Effector memory CD4-positive, alpha-beta T cell (primary cell): ENCODE measurements at places on chromosomes 4 and X.

DNA sequence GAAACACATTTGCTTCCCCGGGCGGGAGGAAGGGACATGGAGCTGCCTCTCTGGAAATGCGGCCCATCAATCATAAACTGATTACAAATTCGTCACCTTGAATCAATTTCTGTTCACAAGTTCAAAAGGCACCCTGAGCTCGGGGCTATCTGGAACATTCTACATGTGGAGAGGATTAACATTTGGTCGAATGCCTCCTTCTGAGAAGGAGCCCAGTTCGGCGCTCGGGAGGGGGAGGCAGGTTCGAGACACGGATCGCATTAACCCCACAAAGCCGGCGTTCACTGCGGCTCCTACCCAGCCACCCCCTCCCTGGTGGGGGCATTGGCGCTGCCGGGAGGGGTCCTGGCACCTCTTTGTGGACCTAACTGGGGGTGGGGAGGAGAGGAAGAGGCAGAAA, 108.0 kb downstream of the CPZ start:
- H3K27ac ChIP-seq: no peak overlapping the region
- DNase-seq: no peak
- no peak overlapping the region for H3K4me3 ChIP-seq
- H3K27me3 ChIP-seq: no peaks in the 10 kb centered on the region
- no peaks in the 10 kb centered on the region for H3K36me3 ChIP-seq

- peaks cover 10% of the 10 kb centered on the region for H3K4me1 ChIP-seq
- no peaks in the 10 kb centered on the region for H3K27me3 ChIP-seq
- no peak overlapping the region for H3K27ac ChIP-seq
- DNase-seq: no peak
Measured at GRCh38 chrX:45775468-45775867, 574.8 kb upstream of the DIPK2B start.

- H3K4me3 ChIP-seq: peak overlapping the region; percentile 5
- H3K27me3 ChIP-seq: no peaks in the 10 kb centered on the region
- peak; percentile 64 for DNase-seq
- peak overlapping the region; percentile 97 for H3K27ac ChIP-seq
Measured at GRCh38 chrX:13087322-13088155, 43.1 kb upstream of the FAM9C start.

DNA sequence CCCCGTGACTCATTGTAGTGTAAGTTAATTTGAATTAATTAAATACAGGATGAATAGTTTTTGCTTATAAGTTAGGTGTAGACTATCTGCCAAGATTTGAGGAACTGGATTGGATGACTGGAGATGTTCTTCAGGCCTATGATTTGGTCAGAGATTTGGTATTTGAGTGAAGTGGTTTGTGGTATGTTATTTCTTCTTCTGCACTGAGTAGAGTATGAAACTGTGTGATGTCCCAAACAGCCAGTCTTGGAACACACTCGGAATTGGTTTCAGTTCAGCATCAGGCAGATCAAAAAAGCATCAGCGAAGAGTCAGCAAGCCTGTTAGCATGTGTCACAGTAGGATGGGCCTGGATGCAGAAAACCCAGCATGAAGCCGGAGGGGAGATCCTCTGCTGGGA, 294.1 kb downstream of the ARHGAP10 start:
- H3K27me3 ChIP-seq: no peaks in the 10 kb centered on the region
- H3K4me1 ChIP-seq: no peaks in the 10 kb centered on the region
- H3K36me3 ChIP-seq: no peaks in the 10 kb centered on the region
- DNase-seq: no peak

DNA sequence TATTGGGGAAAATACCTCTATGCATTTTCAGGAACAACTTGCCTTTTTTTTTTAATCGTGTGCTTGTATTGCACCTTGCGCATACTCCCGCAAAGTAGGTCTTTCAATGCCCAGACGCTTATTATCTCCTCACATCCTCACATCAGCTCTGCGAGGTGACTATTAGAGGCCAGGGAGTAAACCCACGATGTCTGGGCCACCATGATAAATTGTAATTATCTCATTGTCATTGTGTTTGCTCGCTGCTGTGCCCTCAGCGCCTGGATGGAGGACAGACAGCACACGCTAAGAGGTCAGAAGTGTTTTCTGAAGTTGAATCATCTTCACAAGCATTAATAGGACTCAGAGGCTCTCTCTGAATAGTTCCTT, 1.0 kb upstream of the RELL1 start:
- H3K36me3 ChIP-seq: no peaks in the 10 kb centered on the region
- DNase-seq: no peak
- no peaks in the 10 kb centered on the region for H3K27me3 ChIP-seq

- H3K4me3 ChIP-seq: no peak overlapping the region
- H3K4me1 ChIP-seq: no peaks in the 10 kb centered on the region
- H3K27me3 ChIP-seq: no peaks in the 10 kb centered on the region
- no peak overlapping the region for H3K27ac ChIP-seq
- no peak for DNase-seq
Measured at GRCh38 chr4:152663203-152664066, 16.4 kb downstream of the TMEM154 start.

DNA sequence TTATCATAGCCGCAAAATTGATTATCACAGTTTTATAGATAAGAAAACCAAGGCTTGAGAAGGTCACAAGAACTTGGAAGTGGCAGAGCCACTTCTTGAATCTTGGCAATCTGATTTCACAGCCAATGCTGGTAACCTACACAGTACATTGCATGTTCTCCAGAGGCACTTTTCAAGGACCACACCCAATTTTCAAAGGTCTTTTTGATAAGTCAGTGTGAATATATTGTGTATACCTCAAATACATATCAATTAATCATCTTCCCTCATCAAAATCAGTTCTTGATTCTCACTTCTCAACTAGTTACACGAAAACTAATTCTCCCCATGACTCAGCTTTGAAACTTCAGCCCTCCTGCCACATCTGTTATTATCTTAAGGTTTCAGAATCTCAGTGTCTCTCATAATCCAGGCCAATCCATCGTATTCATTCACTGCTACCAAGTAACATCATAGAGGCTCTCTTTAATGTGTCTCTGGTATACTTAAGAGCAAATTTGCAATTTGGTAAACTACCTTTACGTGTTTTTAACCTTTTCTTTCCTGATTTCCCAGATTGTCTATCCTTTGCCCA, 16.8 kb downstream of the CAMK2D start:
- no peaks in the 10 kb centered on the region for H3K36me3 ChIP-seq
- no peak overlapping the region for H3K4me3 ChIP-seq
- H3K27me3 ChIP-seq: no peaks in the 10 kb centered on the region
- H3K27ac ChIP-seq: no peak overlapping the region
- H3K4me1 ChIP-seq: peaks cover 3% of the 10 kb centered on the region

DNA sequence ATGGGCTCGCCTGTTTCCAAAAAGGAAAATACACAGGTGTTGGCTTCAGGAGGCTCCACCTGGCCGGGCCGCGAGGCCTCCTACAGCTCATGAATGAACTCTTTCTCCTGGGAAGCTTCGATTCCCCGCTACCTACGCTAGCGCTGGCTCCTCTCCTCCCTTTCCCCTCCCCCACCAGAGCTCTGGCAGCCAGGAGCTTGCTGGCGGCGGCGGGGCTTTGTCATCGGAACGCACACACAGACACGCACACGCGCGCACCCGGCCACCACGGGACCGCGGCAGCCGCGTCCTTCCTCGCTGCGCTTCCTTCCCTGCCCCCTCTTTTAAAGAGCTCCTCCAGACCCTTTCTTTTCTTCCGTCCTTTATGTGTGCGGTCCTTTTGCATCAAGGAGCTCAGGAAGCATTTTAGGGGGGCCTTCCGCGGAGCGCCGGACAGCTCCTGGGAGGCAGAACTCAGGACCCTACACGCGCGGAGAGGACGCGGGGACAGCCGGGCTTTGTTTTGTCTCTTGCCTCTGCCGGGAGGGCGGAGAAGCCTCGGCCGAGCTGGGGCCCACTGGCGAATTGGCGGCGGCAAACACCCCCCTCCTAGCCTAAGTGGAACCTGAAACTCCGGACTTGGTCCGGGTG, 70.2 kb upstream of the BCOR start:
- no peak overlapping the region for H3K27ac ChIP-seq
- DNase-seq: no peak
- H3K4me1 ChIP-seq: peaks cover 21% of the 10 kb centered on the region

GRCh38 chrX:136477026-136477425, 10.7 kb upstream of the BRS3 start:
- DNase-seq: no peak
- H3K4me1 ChIP-seq: no peaks in the 10 kb centered on the region

GRCh38 chr4:116469582-116469981, 615.8 kb downstream of the TRAM1L1 start:
- no peaks in the 10 kb centered on the region for H3K36me3 ChIP-seq
- no peak overlapping the region for H3K27ac ChIP-seq
- no peak overlapping the region for H3K4me3 ChIP-seq
- no peaks in the 10 kb centered on the region for H3K27me3 ChIP-seq
- no peaks in the 10 kb centered on the region for H3K4me1 ChIP-seq
- DNase-seq: no peak

GRCh38 chrX:153608376-153608775, 9.4 kb upstream of the CCNQ start:
- H3K4me1 ChIP-seq: no peaks in the 10 kb centered on the region
- H3K27ac ChIP-seq: no peak overlapping the region
- no peaks in the 10 kb centered on the region for H3K36me3 ChIP-seq
- no peak overlapping the region for H3K4me3 ChIP-seq
- DNase-seq: no peak

- no peak overlapping the region for H3K27ac ChIP-seq
- H3K36me3 ChIP-seq: no peaks in the 10 kb centered on the region
- H3K27me3 ChIP-seq: no peaks in the 10 kb centered on the region
- no peaks in the 10 kb centered on the region for H3K4me1 ChIP-seq
Measured at GRCh38 chr4:8346838-8347605, 77.5 kb downstream of the HTRA3 start.
